Activated CD4-positive, alpha-beta T cell treated with anti-CD3 and anti-CD28 coated beads, Interleukin-2, amount 10 ng/mL, durations not matched to agents 24 days and 14 days (primary cell): ENCODE measurements at places on chromosomes 11 and 22. TPM values are rescaled to one million over a fixed set of nuclear protein-coding genes. Genes with fewer than 3 reads are reported as not detected.

DNA sequence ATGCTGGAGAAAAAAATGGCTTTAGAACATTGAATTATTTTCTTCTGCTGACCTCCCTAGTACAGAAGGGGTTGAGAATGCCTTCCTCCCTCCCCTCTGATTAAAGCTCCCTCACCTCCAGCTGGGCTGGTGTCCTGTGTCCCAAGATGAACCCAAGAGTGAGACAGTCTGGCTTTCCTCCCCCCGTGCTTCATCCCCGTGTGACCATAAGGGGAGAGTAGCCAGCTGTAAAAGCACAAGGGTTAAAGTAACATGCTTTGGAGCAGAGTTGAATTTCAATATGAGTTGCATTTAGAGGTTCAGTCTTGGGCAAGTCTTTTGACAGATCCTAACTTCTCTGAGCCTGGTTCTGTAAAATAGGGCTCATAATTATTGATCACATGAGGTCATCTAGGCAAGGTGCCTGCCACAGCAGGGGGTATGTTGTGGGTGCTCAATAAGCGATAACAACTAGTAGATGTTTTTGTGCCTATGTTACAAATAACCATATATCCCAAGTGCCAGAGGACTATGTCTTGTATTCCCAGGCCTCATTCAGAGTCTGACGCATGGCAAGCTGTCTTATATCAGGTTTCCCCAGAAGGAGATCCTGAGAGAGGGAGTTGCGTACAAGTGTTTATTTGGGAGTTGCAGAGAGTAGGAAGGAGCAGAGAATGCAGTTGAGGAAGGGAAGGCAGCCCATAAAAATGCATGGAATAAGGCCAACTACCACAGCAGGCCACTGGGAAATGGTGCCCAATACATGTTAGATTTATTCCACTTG, 4.1 kb downstream of the PRG2 start:
- H3K36me3 ChIP-seq = no peaks in the 10 kb centered on the region
- no peak overlapping the region for H3K4me3 ChIP-seq
- no peaks in the 10 kb centered on the region for H3K4me1 ChIP-seq
- no peak overlapping the region for H3K27ac ChIP-seq
- DNase-seq = no peak
- H3K27me3 ChIP-seq = peaks cover 8% of the 10 kb centered on the region

DNA sequence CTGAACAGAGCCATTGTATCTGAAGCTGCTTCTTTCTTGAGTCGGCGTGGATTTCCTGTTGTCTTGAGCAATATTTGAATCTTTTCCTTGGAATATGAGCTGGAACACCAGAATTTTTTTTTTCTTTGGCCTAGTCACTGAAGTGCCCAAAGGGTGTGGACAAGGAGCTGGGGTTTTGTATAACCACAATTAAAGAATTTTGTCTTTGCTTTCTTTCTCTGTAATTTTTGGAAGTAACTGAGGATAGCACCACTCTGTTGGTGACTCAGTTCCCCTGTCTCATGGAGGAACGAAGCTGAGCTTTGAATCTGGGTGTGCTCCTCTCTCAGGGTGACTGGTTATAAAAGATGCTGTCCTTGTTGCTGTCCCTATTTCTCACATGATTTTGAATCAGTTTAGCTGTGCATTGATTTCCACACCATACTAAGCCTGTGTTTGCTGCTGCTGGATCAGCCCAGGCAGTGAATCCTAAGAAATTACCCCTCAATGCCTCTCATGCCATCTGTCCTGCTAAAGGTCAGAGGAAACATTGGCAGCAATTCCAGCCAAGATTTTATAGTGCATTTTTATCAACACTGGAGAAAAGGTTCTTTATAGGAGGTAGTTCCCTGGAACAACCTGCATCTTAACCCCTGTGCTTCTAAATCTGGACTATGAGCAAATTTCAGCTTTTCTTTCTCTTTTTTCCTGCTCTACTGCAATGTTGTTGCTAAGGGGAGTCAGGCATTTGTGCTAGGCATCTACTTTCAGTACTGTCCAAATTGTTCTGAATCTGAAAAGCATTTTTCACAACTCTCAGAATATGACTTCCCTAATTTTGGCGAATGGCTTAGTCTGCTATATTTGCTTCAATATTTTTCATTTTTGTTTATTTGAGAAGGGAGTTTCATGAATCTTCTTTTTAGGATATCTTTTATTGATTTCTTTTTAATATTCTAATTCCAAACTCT, 540.8 kb downstream of the SOX6 start:
- H3K27me3 ChIP-seq = no peaks in the 10 kb centered on the region
- peaks cover 5% of the 10 kb centered on the region for H3K4me1 ChIP-seq
- no peak for DNase-seq
- no peaks in the 10 kb centered on the region for H3K36me3 ChIP-seq
- H3K27ac ChIP-seq = peak overlapping the region; percentile 32

DNA sequence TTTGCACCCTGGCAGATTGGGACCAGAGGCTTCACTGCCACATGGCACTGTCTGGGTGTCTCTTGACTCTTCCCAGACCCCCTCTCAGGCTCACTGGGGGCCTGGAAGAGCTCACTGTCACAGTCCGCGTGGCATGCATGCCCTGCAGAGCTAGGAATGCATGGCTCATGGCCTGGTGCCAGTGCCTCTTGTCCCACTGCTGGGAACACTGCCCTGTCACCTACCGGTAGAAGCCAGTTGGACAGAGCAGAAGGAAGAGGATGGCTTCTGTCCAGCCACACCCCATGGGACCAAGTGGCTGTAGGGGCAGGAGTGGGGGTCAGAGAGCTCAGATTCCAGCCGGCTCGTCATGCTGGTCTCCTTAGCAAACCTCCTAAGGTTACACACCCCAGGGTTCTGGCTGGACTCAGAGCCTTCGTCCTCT, 29.7 kb downstream of the MB start:
- peaks cover 4% of the 10 kb centered on the region for H3K27me3 ChIP-seq
- no peak overlapping the region for H3K4me3 ChIP-seq
- DNase-seq = no peak
- no peak overlapping the region for H3K27ac ChIP-seq
- peaks cover 3% of the 10 kb centered on the region for H3K4me1 ChIP-seq

GRCh38 chr11:112844517-112844916, 116.7 kb upstream of the NCAM1 start:
- no peaks in the 10 kb centered on the region for H3K4me1 ChIP-seq
- no peak overlapping the region for H3K4me3 ChIP-seq
- DNase-seq = no peak

- H3K27ac ChIP-seq = no peak overlapping the region
- H3K27me3 ChIP-seq = no peaks in the 10 kb centered on the region
- H3K36me3 ChIP-seq = no peaks in the 10 kb centered on the region
- no peak for DNase-seq
- H3K4me3 ChIP-seq = no peak overlapping the region
Measured at GRCh38 chr22:45549762-45550378, 47.2 kb downstream of the FBLN1 start.

- no peak overlapping the region for H3K4me3 ChIP-seq
- peaks cover 23% of the 10 kb centered on the region for H3K27me3 ChIP-seq
- no peaks in the 10 kb centered on the region for H3K36me3 ChIP-seq
- no peak for DNase-seq
Measured at GRCh38 chr22:20302438-20303228, 17.2 kb downstream of the DGCR6L start.

- H3K4me1 ChIP-seq = peaks cover 45% of the 10 kb centered on the region
- H3K36me3 ChIP-seq = peaks cover 7% of the 10 kb centered on the region
- no peak for DNase-seq
- peak overlapping the region; percentile 91 for H3K27ac ChIP-seq
Measured at GRCh38 chr11:6321961-6322362, 1.7 kb upstream of the CAVIN3 start.

Gene RBM4B
- 15.6 and 16.0 TPM in 2 replicates for total RNA-seq

GRCh38 chr11:73536961-73537360, 61.0 kb downstream of the FAM168A start:
- peaks cover 20% of the 10 kb centered on the region for H3K4me1 ChIP-seq
- H3K4me3 ChIP-seq = no peak overlapping the region
- peaks cover 4% of the 10 kb centered on the region for H3K36me3 ChIP-seq
- DNase-seq = no peak

GRCh38 chr11:71131861-71132260, 120.5 kb downstream of the SHANK2 start:
- H3K4me1 ChIP-seq = no peaks in the 10 kb centered on the region
- DNase-seq = no peak
- H3K4me3 ChIP-seq = no peak overlapping the region
- no peak overlapping the region for H3K27ac ChIP-seq

DNA sequence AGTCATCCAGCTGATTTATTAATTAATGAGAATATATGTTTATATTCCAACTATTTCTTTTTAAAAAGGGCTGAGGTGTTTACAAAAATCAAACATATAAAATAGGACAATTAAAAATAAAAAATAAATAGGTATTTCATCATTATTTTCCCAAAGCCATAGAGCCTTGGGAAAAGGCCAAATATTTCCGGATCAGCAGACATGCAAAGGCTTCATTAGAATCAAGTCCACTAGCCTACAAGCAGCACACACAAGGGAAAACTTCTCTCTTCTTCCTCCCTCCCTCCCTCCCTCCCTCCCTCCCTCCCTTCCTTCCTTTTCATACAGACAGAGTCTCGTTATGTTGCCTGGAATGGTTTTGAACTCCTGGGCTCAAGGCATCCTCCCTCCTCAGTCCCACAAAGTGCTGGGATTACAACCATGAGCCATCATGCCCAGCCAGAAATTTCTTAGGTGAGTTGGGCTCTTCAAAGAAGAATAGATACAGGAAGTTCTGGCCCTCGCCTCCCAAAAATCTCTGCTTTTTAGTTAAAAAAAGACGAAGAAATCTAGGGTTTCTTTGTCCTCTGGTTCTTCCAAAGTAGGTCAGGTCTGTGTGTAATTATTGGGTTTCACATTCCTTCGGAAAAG, 121.2 kb downstream of the SIK3 start:
- peaks cover 8% of the 10 kb centered on the region for H3K36me3 ChIP-seq
- H3K4me3 ChIP-seq = no peak overlapping the region
- no peak overlapping the region for H3K27ac ChIP-seq
- peaks cover 25% of the 10 kb centered on the region for H3K4me1 ChIP-seq

Gene MUC6
- total RNA-seq = not detected in 2 replicates

Gene SELENOM
- 7.4 and 8.2 TPM in 2 replicates for total RNA-seq

- H3K27ac ChIP-seq = no peak overlapping the region
- H3K4me3 ChIP-seq = no peak overlapping the region
- no peak for DNase-seq
Measured at GRCh38 chr11:26703411-26704191, 18.3 kb downstream of the SLC5A12 start.

GRCh38 chr22:47369020-47369419, 606.6 kb downstream of the TBC1D22A start:
- no peaks in the 10 kb centered on the region for H3K27me3 ChIP-seq
- H3K27ac ChIP-seq = no peak overlapping the region
- no peaks in the 10 kb centered on the region for H3K36me3 ChIP-seq
- H3K4me3 ChIP-seq = no peak overlapping the region

Gene CNTN5
- total RNA-seq = not detected in 2 replicates

Gene IGF2
- total RNA-seq = 0.45 and 1.1 TPM in 2 replicates

DNA sequence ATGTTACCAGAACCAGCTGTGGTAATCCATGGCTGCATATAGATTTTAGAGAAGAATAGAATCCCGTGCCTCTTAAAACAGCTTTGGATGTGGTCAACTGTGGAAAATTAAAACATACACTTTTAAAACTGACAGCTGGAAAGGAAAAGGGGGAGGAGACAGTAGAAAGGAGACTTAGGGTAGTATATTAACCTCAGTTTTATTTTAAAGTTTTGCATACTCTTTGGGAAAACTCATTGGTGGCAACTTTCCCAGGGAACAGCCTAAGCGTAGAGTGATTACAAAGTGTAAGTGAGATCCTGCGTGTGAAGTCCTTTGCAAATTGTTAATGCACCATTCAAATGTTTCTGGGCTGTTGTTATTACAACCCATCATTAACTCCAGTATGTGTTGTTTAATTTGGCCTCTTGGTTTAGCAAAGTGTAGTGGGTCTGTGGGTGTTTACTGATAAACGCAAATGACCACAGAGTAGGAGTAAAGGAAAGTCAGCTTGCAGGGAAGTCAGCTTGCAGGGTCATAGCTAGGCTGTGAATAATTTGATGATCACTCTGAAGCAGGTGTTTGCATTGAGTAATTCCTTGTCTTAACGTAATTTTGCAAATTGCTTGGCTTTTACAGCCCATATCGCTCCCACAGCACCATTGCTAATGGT, 88.0 kb upstream of the DBX1 start:
- no peak overlapping the region for H3K27ac ChIP-seq
- DNase-seq = no peak
- H3K4me1 ChIP-seq = no peaks in the 10 kb centered on the region
- peaks cover 5% of the 10 kb centered on the region for H3K27me3 ChIP-seq
- H3K4me3 ChIP-seq = no peak overlapping the region

GRCh38 chr11:3885855-3886254, 30.4 kb downstream of the STIM1 start:
- no peaks in the 10 kb centered on the region for H3K27me3 ChIP-seq
- H3K36me3 ChIP-seq = peaks cover 3% of the 10 kb centered on the region
- peaks cover 31% of the 10 kb centered on the region for H3K4me1 ChIP-seq
- no peak for DNase-seq

- no peaks in the 10 kb centered on the region for H3K36me3 ChIP-seq
- H3K27me3 ChIP-seq = no peaks in the 10 kb centered on the region
- H3K4me1 ChIP-seq = peaks cover 3% of the 10 kb centered on the region
- H3K4me3 ChIP-seq = no peak overlapping the region
- no peak for DNase-seq
Measured at GRCh38 chr11:126363706-126364248, 8.3 kb downstream of the ST3GAL4 start.

GRCh38 chr11:62505059-62505439, 41.6 kb downstream of the AHNAK start:
- H3K4me1 ChIP-seq = peaks cover 7% of the 10 kb centered on the region
- no peaks in the 10 kb centered on the region for H3K36me3 ChIP-seq

DNA sequence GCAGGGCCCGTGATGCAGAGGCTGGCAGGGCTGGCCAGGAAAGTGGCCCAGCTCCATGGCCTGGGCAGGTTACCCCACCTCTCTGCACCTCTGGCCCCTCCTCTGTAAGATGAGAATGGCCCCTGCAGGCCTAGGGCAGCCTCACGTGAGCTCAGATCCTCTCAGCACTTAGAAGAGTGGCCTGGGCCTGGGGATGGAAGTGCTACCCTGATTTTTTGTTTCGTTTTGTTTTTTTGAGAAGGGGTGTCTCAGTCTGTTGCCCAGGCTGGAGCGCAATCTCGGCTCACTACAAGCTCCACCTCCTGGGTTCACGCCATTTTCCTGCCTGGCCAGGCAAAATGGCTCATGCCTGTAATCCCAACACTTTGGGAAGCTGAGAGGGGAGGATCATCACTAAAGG, 982 bp downstream of the APOBEC3H start:
- H3K27ac ChIP-seq = peak overlapping the region; percentile 91
- DNase-seq = peak; percentile 63
- no peaks in the 10 kb centered on the region for H3K27me3 ChIP-seq

Gene PHLDB1
- total RNA-seq = 1.3 and 1.7 TPM in 2 replicates
